ENCODE measurements at places on chromosomes 4 and X.

DNA sequence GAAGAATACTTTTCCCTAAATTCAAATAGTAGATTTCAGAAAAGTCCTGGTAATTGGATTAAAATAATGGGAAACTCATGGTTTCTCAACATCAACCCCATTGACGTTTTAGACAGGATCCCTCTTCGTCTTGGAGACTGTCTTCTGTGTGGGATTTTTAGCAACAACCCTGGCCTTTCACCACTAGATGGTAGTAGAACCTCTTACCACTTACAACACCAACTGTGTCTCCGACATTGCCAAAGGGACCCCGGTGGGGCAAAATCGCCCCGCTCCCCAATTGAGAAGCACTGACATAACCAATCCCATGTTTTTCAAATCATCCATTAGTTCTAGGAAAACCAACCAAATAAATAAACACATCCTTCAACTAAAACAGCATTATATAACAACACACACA lies 16.9 kb upstream of the ANOS1 start:
- DNase-seq, result no peak

DNA sequence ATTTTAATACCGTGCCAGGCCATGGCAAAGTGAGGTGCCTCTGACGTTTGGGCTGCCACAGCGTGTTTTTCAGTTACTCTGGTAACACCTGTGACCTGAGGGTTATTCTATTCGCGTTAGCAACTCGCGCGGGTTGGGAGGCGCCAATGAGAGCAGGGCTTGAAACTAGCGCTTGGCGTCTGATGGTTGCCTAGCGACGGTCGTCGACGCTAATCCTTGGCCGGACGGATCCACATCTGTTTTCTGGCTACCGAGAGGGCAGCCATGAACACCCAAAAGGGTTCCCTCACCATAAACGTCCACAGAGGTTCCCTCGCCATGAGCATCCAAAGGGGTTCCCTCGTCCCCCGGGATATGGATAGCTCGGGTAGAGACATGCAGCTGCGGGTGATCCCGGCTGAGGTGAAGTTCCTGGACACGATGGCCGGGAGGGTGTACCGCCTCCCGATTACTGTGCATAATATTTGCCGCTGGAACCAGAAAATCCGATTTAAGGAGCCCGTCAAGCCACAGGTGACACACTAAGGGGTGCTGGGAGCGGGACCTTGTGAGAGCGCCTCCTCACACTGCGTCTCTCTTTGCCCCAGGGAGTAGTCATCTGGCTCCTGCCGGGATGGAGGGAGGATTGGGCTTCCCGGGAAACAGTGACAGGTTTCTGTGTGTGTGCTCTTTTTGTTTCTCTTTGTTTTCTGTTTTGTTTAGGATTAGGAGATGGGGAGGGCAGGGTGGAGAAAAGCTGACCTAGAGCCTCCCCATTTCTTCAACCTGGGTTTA lies at the start of gene CFAP47:
Gene CFAP47 (plus strand): TSS at position 199 of the 774 bp plus-strand sequence. CDS start 66 bp downstream, at position 265.
- no peak for DNase-seq

DNA sequence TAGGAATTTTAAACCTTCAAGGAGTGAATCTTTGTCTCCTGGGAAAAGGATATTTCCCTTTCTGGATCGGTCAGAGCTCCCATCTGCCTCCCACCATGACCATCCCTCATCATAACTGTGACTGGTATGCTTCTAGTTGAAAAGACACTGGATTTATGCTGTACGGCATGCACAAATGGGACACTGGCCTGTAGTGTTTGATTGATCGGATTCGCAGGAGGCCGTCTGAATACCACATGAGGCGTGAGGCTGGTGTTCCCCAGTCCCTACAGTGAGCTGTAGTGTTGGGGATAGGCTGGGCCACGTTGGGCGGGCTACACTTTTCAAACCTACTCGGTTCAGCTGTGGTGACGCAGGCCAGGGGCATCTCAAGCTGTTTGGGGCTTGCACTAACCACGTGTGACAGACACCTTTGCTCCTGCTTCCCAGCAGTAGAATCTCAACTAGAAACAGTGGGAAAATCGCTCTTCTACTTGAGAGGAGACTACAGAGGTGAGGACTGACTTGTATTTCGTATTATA lies 101.8 kb downstream of the MID1IP1 start:
- no peak for DNase-seq

- DNase-seq, result no peak
Observed at GRCh38 chr4:186957952-186958555, 234.4 kb upstream of the FAT1 start.

GRCh38 chrX:142804085-142804484 lies 221.6 kb upstream of the SPANXN4 start:
- DNase-seq, result no peak

DNA sequence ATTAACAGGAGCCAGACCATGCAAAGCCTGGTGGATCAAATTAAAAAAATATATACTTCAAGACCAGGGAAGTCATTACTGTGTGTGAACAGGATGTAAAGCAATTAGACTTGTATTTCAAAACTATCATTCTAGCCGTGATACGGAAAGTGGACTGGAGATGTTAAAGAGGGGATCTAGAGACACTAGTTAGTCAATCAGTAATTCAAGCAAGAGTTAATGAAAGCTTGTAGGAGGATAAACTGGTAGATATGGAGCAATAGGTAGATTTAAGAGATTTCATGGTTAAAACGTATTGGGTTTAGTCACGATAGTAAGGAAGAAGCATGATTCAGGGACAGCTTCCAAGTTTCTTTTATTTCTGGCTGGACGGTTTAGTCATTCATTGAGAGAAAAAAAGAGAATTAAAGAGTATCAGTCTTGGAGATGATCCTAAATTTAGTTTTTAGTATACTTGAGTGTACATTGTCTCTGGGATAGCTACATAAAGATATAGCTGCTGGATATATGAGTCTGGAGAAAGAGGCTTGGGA lies 3.9 kb downstream of the MAD2L1 start:
- DNase-seq, result no peak

- DNase-seq, result no peak
Observed at GRCh38 chr4:184422378-184422777, 52.0 kb downstream of the IRF2 start.

- DNase-seq, result no peak
Observed at GRCh38 chrX:46757052-46757451, 1.9 kb downstream of the SLC9A7 start.

DNA sequence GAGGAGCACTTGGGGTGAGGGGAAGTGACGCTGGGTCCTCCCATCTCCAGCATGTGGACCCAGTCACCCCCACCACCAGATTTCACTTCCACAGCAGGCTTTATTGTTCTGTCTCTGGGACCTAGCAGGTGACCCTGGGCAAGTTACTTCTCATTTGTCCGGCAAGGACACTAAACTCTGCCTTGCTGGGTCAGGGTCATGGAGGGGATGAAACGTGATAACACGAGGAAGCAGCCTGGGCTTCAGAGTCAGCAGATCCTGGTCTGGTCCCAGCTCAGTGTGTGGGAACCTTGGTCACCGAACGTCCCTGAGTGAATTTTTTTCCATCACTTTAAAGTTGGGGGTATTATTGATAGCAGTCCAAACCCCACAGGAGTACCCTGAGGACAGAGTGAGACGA lies 3.9 kb downstream of the UBA1 start:
- DNase-seq, result no peak

GRCh38 chrX:107199491-107199890 lies 6.7 kb downstream of the NUP62CL start:
- DNase-seq, result no peak

DNA sequence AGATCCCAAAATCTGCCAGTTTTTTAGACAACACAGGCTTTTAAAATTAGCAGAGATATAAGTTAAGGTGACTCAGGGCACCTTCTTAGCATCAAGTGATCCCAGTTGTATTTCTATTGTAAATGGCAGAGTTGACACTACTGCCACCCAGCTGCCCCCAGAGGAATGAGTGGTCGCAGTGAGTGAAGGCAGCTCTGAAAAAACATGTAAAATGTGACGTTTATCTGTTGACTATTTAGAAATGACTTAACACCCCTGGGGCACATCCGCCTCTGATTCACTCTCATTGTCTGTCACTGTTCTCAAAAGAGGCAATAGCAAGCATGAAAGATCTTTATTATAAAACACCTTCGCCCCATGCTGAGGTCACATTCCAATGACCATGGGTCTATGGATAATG lies 592.4 kb downstream of the ACTRT1 start:
- DNase-seq, result no peak

- DNase-seq, result peak; percentile 13
Observed at GRCh38 chr4:30537456-30537855, 182.7 kb upstream of the PCDH7 start.

GRCh38 chr4:110224812-110225211 lies 26.4 kb upstream of the ELOVL6 start:
- no peak for DNase-seq

GRCh38 chr4:82784681-82785610 lies 13.7 kb downstream of the SCD5 start:
- no peak for DNase-seq

GRCh38 chrX:56600141-56600540 lies 36.7 kb downstream of the UBQLN2 start:
- no peak for DNase-seq

GRCh38 chr4:74618659-74619058 lies 173.7 kb downstream of the AREG start:
- no peak for DNase-seq

Measured in brain pericyte (primary cell).